ENCODE measurements at places on chromosomes 2 and 18.

DNA sequence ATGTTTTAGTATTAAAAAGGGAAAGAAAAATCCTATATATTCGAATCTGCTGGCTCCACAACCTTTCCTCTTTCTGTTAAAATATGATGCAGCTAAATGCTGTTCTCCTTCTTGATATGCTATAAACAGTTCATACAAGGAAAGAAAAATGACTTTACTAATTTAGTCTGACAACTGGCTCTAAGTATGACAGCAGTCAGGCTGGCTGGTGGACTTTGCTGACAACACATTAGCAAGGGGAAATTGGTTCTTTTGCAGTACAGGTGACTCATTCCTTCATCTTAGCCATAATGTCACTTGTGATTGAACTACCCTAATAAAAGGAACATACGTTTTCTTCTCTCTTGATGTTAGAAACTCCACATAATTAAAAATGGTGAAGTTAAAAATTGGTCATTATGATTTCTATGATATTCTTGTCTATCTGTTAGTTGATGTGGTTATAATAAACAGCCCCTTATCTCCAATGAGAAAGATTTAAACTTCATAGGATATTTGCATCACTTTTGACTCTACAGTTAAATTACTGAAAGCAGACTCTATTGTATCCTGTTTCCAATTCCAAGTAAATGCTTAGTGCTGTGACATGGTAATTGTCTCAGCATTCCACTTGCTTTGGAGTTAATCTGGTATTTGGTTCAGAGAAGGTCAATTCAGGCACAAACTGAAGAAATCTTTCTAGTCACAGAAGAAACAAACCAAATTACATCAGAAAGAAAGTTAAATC lies 315.3 kb upstream of the GULP1 start:
- no peak for DNase-seq

- DNase-seq, result no peak
These were observed 200.0 kb downstream of the GLI2 start for GRCh38 chr2:120935339-120936313.

GRCh38 chr2:74892609-74893008 lies 58.7 kb downstream of the HK2 start:
- no peak for DNase-seq

DNA sequence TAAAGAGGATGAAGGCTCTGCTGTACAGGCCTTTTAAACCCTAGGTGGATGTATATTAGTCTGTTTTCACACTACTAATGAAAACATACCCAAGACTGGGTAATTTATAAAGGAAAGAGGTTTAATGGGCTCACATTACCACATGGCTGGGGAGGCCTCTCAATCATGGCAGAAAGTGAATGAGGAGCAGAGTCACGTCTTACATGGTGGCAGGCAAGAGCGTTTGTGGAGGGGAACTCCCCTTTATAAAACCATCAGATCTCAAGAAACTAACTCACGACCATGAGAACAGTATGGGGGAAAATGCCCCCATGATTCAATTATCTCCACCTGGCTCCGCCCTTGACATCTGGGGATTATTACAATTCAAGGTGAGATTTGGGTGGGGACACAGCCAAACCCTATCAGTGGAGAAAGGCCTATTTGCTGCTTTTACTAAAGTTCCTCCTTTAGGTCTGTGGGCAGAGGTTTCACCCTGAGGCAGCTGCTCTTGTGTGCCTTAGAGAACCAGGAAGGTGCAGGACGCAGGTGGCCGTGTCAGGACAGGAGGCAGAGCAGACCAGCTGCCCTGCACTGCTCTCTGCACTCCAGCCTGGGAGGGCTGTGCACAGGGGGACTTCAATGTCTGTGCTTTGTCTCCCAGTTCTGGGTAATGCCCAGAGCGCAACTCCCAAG lies 178.8 kb upstream of the HDAC4 start:
- no peak for DNase-seq

GRCh38 chr2:59896499-59897245 lies 656.8 kb downstream of the BCL11A start:
- DNase-seq, result no peak

- DNase-seq, result peak; percentile 67
These were observed 106.9 kb upstream of the CD302 start for GRCh38 chr2:159904959-159905305.

DNA sequence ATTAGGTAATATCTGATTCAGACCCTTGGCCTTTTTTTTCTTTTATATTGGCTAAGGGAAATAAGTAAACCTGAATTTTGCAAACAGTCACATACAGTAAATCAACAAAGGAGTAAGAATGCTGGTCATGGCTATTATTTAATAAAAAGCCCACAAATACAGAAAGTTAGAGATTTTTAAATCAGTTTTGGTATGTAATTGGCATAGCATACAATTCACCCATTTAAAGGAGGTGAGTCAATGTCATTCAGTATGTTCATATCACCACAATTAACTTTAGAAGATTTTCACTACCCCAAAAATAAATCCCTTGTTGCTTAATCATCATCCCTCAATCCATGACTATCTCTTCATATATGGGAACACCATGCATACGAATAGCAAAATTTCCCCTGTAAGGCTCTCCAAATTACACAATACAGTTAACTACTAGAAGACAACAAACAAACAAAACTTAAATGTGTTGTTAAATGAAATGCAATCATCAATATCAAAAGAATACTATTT lies 45.9 kb upstream of the NYAP2 start:
- DNase-seq, result no peak

- no peak for DNase-seq
These were observed 81.4 kb downstream of the ACAA2 start for GRCh38 chr18:49731860-49732311.

GRCh38 chr2:238009563-238009962 lies 42.7 kb downstream of the UBE2F start:
- no peak for DNase-seq

DNA sequence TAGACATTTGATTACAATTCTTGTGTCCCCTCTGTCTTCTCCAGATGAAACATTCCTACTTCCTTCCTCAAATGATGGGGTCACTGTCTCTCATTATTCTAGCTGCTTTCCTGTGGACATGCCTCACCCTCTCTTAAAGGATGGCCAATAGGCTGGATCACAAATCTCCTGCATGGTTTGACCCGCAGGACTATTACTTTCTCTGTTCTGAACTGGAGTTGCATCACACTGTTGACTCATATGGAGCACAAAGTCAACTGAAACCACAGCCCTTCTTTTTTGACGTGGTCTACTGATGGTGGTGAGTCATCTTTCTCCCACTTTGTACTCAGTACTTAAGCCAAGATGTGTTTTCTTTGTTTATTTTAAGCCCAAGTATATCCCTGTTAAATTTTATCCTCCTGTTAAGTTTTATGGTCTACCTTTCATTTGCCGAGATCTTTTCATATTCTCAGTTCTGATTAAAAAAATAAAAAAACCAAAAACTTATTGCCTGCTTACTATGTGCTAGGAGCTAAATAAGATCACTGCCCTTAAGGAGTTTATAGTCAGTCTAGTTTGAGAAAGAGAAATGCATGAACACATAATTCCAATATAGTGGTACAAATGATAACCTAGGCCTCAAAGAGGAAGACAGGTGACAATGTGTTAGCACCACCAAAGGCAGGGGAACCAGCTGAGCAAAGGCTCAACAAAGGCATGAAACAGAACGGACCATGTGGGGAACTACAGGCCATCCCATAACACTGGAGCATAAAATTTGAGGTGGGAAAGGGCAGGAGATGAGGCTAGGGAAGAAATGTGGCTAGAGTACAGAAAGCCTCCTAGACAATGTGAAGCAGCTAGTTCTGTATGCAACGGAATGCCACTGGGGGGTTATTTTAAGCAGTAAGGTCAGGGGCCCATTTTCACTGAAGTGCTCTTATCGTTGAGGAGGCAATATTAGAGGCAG lies 67.6 kb upstream of the ZFP36L2 start:
- DNase-seq, result peak; percentile 71

Data from CD4-positive, alpha-beta T cell treated with Interleukin-15 for 1 hour (primary cell).